ENCODE measurements at places on chromosomes 4 and X.
A peak's percentile ranks its signal among the peaks of the same experiment; 100 is the strongest.

GRCh38 chr4:152316969-152317368, 218.9 kb downstream of the FBXW7 start:
- DNase-seq = peak; percentile 43

DNA sequence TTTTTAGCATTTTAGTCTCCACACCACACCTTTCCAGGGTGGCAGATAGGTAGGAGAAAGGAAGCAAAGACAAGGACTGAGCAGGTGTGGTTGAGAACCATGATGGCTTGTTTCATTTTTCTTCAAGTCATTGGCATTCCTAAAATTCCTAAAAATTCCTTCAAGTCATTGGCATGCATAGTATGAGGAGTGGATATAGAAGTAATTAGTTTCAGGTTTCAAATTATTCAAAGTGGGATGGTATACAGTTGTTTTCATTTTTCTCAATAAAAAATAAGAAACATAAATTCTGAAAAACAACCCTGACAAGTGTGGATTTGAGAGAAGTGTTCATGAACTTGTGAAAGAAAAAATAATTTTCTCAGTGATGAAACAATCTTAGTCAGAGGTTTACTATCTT, 22.3 kb upstream of the HERC3 start:
- no peak for DNase-seq

DNA sequence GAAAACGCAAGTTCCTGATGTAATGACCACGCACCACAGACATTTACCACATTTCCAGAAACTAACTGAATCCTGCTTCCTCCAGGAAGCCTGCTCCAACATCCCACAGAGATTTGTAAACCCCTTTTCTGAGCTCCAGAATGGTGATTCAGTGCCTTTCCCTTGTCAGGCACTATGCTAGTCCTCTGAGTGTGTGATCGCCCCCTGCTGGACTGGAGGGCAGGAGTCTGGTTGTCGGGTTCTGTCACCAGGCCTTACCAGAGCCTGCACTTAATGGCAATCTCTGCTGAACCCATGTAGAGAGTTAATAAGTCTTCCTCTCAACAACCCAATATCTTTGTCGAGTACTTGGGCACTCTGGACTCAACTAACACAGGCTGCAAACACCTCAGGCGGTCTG, 14.5 kb upstream of the KDM5C start:
- DNase-seq = no peak

GRCh38 chr4:168502861-168503260, 6.0 kb downstream of the PALLD start:
- peak; percentile 4 for DNase-seq

DNA sequence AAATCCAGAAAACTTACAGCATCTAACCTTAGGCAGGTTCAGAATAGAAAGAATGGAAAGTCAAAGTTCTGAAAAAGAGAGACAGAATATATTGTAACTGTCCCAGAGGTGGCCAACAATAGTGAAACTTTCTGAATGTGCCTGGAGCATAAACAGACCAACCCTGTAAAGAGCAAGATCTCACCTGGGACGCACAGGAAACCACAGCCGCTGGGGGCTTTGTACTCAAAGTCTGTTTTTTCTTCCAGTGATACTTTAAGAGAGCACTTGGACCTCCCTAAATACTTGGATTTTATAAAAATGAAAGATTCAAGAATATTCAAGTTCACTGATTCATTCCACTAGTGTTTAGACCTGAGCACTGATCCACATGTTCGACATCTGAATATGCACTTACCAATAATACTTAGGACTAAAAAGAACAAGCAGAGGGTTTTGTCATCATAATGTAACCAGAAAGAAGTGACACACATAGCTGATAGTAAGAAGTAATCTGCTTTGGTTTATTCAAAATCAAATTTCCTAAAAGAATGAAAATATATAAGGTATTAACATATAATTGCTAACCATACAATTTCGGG, 35.3 kb downstream of the ARAP2 start:
- no peak for DNase-seq

- DNase-seq = no peak
Measured at GRCh38 chrX:39631276-39632229, 466.2 kb downstream of the BCOR start.

GRCh38 chr4:101288365-101289145, 58.8 kb downstream of the PPP3CA start:
- DNase-seq = no peak

DNA sequence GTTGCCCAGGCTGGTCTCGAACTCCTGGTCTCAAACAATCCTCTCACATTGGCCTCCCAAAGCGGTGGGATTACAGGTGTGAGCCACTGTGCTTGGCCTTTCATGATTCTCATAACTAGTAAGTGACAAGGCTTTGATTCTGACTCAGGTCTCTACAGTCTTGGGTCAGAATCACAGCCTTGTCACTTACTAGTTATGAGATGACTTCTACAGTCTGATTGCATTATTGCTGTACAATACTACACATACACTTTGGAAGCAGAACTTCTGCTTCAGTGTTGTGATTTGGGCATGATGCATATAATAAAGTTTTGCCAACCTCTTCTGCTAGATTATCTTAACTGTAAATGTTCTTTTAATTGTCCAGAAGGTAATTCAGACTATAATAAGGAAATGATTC, 123.3 kb downstream of the KDM6A start:
- no peak for DNase-seq

- no peak for DNase-seq
Measured at GRCh38 chr4:107837317-107837716, 12.6 kb downstream of the SGMS2 start.

DNA sequence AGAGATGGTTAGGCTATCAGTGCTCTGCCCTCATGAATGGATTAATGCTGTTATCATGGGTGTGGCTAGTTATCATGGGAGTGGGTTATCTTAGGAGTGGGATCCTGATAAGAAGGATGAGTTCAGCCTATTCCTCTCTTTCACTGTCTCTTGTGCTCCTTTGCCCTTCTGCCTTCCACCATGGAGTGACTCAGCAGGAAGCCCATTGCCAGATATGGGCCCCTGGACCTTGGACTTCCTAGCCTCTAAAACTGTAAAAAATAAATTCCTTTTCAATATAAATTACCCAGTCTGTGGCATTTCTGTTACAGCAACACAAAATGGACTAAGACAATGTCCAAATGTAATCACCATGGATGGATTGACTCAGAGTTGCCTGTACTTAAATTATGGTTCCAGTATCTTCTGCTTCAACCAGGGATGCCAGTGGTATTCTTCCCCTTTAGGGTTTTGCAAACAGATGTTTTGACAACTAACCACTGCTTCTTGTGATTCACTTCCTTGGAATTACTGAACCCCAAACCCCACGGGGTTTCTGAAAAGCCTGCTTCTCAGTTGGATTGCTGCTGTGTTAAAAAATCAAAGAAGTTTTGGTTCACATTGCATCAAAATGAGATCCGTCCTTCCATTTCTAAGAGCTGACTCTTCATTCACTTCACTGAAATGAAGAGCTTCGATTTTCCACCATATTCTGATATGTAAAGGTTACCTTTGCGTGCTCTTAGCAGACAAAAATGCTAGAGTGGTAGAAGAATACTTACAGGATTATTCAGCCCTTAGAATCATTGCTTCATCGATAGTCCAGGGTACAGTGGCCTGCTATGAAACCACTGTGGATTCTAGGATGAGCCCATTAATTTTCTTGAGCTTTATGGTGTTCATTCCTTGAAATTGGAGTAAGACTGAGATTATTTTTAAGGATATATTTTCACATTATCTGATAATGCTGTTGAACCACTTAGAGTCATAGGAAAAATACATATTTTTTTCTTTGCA, 107.7 kb downstream of the FRMPD4 start:
- DNase-seq = no peak

GRCh38 chr4:41572956-41573355, 35.0 kb downstream of the LIMCH1 start:
- no peak for DNase-seq

DNA sequence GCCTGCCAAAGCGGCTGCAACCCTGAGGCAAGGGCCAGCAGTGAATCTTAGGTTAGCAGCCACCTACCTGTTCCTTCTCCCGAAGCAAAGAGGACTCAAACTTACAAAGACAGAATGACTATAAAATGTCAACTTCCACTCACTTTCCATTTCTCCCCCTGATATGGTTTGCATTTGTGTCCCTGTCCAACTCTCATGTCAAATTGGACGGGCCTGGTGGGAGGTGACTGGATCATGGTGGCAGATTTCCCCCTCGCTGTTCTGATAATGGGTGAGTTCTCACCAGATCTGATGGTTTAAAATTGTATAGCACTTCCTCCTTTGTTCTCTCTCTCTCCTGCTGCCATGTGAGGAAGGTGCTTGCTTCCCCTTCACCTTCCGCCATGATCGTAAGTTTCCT, 35.3 kb upstream of the TMEM154 start:
- DNase-seq = no peak

DNA sequence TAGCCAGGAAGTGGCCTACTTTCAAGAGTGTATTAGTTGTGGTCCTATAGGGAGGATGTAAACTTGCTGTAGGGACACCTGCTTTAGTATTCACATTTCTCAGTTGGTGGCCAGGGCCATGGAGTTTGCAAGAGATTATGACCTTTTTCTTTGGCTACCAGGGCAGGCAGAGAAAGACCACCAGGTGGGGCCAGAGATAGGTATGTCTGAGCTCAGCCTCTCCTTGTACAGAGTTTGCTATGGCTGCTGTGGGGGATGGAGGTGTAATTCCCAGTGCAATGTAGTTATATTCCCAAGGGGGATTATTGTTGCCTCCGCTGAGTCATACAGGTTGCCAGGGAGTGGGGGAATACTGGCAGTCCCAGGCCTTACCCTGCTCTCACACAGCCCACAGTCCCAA, 26.3 kb upstream of the DACH2 start:
- DNase-seq = no peak

- no peak for DNase-seq
Measured at GRCh38 chr4:139987502-139987850, 166.5 kb downstream of the MAML3 start.

All from NCI-H1092 treated with DMSO at 0.1 percent for 48 hours (cell line).